Activated T-cell treated with anti-CD3 and anti-CD28 coated beads, Interleukin-2, amount 50 U/mL, for 4 hours (primary cell): ENCODE measurements at places on chromosomes 6 and 20. TPM values are rescaled to one million over a fixed set of nuclear protein-coding genes. Genes with fewer than 3 reads are reported as not detected.

- DNase-seq, result no peak
Observed at GRCh38 chr6:43709654-43710303, 22.2 kb upstream of the MRPS18A start.

DNA sequence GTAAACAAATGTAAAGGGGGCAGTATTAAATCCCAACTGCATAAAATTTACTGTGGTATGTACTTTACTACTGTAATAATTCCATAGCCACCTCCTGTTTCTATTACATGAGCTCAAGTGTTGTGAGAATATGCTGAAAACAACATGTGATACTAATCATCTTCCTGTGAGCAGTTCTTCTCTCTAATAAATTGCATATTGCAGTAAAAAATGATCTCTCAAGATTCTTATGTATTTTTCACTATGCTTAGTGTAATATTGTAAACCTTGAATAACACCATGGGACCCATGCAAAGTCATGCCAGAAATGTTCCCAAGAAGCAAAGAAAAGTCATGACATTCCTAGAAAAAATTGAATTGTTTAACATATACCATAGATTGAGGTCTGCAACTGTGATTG is 133.0 kb upstream of the ATXN1 start:
- no peak for DNase-seq

GRCh38 chr6:17583811-17584210 is 16.3 kb upstream of the FAM8A1 start:
- no peak for DNase-seq

DNA sequence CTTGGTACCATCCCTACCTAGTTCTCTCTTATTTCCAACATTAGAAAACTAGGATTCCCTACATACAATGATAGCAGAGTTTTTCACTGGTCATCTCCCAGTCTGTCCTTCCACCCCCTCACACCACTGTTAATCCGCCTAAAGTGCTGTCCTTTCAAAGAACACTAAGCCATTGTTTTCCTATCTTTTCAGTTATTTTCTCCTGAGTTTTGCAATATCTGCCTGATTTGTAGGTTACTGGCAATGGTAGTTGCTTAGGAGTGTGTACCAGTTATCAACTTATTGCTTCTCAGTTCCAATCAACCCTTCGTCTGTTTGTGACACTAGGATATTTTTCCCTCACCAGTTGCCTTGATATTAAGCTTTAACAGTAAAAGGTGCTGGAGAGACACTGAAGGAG is 135.0 kb downstream of the EPM2A start:
- no peak for DNase-seq

- DNase-seq, result no peak
Observed at GRCh38 chr6:27795697-27796494, 116.3 kb downstream of the OR2B2 start.

Gene C6orf52
- 2.5 TPM for total RNA-seq
